Keratinocyte (primary cell): ENCODE measurements at places on chromosomes 16 and 17.

- no peak for DNase-seq
Observed at GRCh38 chr16:9115277-9115676, 23.8 kb downstream of the HAPSTR1 start.

GRCh38 chr17:72416054-72416675 lies 295.3 kb downstream of the SOX9 start:
- peak; percentile 60 for DNase-seq

DNA sequence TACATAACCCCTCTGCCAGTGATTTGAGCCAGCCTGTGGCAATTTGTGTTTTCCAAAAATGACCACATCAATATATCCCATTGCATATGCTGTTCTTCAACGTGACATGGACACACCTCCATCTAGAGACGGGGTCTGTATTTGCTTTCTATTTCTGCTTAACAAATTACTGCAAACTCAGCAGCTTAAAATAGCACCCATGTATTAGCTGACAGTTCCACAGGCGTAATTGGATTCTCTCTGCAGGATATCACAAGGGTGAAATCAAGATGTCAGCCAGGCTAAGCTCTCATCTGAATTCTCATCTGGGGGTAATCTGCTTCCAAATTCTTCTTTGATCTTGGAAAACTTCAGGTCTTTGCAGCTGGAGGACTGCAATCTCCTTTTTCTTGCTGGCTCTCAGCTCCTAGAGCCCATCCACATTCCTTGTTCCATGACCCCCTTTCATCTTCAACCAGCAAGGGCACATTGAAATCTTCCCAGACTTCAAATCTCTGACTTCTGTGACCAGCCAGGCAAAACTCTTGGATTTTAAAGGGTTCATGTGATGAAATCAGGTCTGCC lies 8.2 kb downstream of the KRT9 start:
- no peak for DNase-seq

DNA sequence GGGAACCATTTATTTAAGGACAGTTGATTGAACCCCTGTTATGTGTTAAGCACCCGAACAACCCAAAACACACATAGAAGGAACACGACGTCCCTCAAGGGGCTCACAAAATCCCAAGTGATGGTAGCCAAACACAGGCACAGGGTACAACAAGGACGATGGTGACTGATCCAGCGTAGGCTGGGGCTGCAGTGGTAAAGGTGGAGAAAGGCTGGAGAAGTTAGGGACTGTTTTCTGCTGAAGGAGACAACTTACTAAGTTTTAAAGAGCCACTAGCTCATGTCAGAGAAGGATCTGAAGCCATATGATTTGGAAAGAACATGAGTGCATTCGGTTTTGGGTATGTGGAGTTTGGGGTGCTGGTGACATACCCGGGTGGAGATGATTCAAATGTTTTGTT lies 229.6 kb upstream of the TNRC6C start:
- no peak for DNase-seq

- DNase-seq = no peak
Observed at GRCh38 chr17:69950701-69951418, 124.2 kb upstream of the KCNJ16 start.

GRCh38 chr16:85068746-85069145 lies 41.2 kb downstream of the KIAA0513 start:
- DNase-seq = no peak

DNA sequence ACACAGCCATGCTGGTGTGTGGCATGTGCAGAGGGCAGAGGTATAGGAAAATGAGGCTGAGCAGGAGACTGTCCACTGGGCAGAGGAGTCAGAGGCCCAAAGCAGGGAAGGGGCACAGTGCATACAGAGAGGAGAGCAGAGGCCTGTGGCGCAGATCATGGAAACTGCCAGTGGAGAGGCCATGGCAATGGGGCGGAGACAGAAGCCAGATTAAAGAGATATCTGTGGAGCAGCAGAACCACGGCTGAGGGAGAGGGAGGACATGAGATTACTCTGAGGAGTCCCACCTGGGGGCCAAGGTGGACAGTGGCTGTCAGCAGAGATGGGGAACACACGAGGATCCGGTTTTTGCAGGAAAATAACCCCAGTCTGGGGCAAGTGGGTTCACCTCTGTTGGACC lies 43.3 kb downstream of the RANBP10 start:
- no peak for DNase-seq

- DNase-seq = no peak
Observed at GRCh38 chr16:30053376-30054015, 12.1 kb upstream of the ALDOA start.

GRCh38 chr17:17298108-17298507 lies 5.1 kb upstream of the NT5M start:
- no peak for DNase-seq

- no peak for DNase-seq
Observed at GRCh38 chr17:70687421-70687820, 518.1 kb downstream of the KCNJ2 start.

GRCh38 chr16:86286991-86287663 lies 223.2 kb upstream of the FOXF1 start:
- DNase-seq = no peak

DNA sequence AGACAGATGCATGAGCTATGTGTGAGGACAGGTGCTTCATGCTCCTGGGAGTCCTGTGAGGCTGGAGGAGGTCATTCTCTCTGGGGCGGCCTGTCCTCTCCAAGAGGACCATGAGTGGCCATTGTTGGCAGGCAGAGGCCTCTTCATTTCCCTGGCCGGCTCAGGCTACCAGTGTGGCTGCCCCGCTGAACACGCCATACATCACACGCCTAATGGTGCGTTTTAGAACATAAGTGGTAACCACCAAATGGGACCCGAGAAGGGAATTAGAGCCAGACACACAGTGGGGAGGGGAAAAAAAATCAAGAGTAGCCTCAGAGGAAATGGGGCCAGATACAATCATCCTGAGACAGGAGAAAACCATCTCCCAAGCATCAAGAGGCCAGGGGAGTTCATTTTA lies 140.0 kb downstream of the SPACA3 start:
- DNase-seq = no peak

GRCh38 chr17:55524440-55525220 lies 13.4 kb upstream of the SMIM36 start:
- DNase-seq = no peak
